Bone marrow (tissue), 2 donors: ENCODE measurements at places on chromosomes 3 and 15.

DNA sequence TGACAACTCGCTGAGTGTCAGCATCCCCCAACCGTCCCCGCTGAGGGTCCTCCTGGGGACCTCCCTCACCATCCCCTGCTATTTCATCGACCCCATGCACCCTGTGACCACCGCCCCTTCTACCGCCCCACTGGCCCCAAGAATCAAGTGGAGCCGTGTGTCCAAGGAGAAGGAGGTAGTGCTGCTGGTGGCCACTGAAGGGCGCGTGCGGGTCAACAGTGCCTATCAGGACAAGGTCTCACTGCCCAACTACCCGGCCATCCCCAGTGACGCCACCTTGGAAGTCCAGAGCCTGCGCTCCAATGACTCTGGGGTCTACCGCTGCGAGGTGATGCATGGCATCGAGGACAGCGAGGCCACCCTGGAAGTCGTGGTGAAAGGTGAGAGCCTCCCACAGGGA, 35.4 kb downstream of the ACAN start:
- DNase-seq: no peak

- DNase-seq: no peak
Observed at GRCh38 chr3:10384541-10385360, 63.8 kb upstream of the SEC13 start.

DNA sequence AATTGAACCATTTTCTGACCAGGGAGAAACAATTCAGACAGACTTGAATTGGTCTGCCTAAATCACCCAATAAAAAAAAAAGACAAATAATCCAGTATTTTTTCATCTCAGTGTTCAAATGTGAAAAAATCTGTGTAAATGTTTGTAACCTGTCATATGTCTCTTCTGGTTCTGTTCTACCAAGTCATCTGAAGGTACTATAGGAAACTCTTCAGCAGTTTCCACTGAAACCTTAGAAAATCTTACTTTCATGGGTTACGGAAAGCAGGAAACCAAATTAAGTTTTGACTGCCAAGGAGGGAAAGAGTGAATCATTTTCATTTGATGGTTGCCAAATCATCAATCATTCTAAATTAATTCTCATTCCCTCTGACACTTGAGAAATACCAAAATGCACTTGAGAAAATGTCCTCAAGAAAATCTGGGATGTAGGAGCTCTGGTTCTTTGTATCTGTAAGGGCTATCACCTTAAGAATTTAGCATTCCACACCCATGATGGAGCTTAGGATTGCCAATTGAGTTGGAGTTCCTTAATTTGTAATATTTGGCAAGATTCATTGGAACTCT, 278.2 kb upstream of the KCNH8 start:
- no peak for DNase-seq

DNA sequence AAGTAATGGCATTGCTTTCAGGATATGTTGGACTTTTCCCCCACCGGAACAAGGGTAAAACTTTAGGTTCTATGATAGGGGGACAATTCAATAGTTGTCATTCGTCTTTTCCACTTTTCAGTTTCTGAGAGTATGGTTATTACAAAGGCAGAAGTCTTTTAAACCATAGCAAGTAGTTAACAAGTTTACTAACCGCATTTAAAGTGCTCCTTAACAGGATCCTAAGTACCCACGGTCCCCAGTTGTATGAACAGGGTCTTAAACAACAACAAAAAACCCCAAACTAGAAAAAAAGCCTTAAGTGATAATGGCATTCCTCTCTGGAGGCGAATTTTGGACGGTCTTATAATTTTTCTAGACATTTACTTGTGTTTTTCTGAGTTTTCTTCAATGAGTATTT, 831 bp downstream of the IFT57 start:
- DNase-seq: no peak

- DNase-seq: no peak
Observed at GRCh38 chr3:153293265-153293664, 131.2 kb downstream of the RAP2B start.

- DNase-seq: no peak
Observed at GRCh38 chr3:55723653-55724406, 236.7 kb upstream of the WNT5A start.

- DNase-seq: no peak
Observed at GRCh38 chr3:185049710-185050109, 103.2 kb downstream of the C3orf70 start.

- no peak for DNase-seq
Observed at GRCh38 chr3:69567023-69567709, 172.1 kb upstream of the MITF start.
